Hematopoietic multipotent progenitor cell treated with erythropoietin and hydrocortisone succinate and interleukin-3 and kit ligand, for 15 days (in vitro differentiated cells): ENCODE measurements at places on chromosomes 11 and 22.
A peak's percentile ranks its signal among the peaks of the same experiment; 100 is the strongest.

DNA sequence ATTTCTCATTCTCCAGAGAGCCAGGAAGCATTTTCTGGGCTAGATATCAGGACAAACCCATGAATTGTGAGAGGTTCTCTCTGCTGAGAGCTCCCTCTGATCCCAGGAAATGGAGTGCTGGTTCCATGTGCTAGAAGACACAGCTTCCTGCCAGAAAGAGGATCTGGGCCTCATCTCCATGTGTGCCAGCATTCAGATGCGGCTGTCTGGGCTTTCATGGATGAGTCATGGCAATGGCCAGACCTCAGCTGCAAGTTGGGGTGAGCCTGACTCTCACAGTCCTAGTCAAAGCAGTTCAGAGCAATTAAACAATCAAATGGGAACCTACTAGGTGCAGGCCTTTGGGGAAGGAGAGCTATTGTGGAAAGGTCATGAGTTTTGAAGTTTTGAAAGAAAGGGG lies 82.3 kb upstream of the EED start:
- DNase-seq = peak; percentile 58

DNA sequence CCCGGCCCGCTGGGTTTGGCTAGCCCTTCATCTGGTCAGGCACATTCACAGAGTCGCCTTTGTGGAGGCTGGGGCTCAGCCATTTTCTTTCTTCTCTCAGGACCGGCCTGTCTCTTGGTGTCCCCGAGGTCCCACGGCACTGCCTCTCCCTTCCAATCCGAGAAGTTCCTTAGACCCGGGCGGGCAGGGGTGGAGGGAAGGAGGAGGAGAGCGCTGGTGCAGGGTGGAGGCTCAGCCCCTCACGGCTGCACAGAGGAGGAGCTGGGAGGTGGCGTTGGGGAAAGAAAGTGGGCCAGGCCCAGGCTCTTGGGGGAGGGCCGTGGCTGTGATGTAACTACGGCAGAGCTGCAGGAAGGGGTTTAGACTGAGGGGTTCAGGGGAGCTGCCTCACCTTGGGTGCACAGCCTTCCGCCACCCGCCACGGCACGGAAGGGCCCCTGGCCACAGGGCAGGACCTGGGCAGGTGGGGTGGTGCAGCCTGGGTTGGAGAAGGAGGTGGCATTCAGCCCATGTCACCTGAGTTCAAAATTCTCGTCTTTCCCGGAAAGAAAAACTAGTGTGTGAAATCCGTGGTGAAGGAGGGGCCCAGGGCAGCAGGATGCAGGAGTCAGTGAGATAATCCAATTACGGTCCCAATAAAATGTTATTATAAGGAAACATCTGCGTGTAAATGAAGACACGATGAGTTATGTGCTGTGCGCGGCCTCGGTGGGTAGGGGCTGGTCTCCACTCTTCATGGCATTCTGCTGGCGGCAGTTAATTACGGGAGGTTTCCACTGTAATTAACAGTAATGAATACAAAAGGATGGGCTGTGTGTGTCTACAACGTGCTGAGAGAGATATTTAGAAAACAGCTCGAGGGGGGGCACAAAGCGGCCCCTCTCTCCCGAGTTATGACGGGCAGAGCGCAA lies 1.7 kb downstream of the BRSK2 start:
- DNase-seq = no peak

GRCh38 chr11:57421805-57422204 lies 5.1 kb downstream of the SLC43A3 start:
- no peak for DNase-seq

- no peak for DNase-seq
These were observed 10.9 kb downstream of the INS start for GRCh38 chr11:2149864-2150847.

DNA sequence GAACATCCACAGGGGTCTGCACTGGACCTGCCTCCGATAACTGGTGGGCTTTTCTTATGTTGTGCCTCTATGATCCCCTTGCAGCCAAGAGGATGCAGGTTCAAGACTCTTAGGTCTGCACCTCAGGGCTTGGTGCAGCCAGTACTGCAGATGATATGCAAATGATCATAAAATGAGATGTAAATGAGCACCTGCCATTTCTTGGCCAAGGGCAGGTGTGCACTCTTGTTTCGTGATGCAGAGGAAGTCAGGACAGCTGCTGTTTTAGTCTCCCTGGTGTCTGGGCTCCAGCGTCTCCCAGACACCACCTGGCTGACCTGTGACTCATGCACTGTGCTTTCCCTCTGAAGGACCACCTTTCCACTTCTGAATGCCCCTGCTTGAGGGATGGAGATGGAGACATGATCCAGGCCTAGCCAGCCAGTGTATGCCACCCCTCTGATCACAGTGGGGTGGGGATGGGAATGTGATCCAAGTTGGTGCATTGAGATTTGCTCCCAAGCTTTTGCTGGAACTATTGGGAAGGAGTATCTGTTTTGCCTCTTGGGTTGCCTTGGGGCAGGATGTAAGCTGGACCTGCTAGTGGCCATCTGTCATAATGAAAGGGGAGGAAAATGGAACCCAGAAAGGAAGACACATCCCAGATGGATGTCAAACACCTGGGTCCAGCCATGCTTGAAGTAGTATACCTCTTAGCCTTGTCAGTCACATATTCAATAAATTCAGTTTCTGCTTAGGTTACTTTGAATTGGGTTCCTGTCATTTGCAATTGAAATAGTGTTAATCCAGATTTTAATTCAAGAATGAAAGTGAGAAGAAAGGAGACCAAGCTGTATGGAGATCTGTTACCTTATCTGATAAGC lies 3.3 kb upstream of the KCNJ11 start:
- no peak for DNase-seq

DNA sequence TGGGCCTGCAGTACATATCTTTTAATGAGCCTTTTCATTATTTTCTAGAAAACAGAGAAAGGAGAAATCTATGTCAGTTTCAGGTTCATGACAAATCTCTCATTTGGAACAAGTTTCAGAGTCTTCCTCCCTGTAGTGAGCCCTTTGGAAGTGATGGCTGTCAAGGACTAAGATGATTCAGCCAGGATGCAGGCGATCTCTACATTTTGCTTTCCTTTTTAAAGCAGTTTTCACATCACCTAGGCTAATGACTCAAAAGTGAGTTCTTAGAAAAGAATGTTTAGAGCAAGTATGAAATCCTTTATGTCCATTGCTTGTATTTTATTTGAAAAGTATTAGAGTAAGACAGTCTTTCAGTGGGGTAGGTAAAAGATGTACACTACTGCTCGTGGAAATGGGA lies 130.1 kb downstream of the TRPC6 start:
- DNase-seq = no peak

DNA sequence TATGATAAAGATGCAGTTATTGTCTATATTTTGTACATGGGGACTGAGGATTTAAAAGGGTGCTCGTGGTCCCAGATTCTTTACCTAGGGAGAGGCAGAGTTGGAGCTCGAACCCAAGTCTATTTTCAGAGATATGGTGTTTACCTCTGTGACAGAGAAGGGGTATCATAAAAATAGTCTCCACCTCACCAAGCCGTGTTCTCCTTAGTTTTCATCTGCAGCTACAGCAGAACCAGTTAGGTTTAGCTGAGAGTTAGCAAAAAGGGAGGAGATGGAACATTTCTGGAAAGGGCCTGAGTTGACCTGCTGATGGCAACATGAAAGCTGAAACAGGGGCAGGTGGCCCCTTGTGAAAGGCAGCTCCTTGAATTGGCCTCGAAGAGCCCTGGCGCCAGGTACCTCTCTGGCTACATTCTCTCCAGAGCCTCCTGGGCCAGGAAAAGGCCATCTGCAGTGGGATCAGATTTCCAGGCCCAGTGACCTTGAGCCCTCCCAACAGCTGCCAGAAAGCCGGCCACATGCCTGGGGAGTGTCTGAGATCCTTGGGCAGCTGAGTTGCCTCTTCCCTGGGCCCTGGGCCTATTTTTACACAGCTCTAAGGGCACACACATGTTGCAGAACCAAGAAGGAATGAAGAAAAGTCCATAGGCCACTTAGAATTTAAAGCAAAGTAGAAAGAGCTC lies 136.6 kb downstream of the NAV2 start:
- no peak for DNase-seq
